ENCODE measurements at places on chromosomes 7 and 10. TPM values are rescaled to one million over a fixed set of nuclear protein-coding genes. Genes with fewer than 3 reads are reported as not detected.

ABCF2 gene
- total RNA-seq = 14.1 TPM

HTR5A gene
- not detected for total RNA-seq

DUSP5 gene
- 8.5 TPM for total RNA-seq

DNA sequence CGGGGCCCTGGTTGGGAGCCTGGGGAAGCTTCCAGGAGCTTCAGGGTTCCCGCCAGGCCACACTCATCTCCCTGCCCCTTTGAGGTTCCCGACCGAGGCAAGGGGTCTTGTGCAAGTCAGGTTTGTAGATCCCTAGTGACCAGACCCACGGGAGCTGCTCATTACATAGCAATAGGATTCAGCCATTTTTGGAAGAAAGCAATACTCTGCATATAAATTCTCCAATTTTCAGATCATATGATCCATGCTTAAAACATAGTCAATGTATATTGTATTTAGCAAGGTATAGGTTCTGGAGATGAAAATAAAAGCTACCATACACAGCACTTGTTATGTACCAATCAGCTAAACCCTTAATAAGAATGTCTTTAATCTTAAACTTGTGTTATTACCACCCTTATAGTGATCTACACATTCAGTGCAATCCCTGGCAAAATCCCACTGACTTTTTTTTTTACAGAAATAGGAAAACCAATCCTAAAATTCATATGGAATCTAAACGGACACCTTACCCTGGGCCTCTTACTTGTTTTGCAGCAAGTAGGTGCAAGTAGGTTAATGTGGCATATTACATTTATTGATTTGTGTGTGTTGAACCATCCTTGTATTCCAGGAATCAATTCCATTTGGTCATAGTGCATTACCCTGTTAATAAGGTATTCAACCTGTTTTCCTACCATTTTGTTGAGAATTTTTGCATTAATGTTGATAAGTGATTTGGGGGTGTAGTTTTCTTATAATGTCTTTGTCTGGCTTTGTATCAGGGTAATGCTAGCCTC, 13.8 kb upstream of the FKBP9 start:
- no peak for DNase-seq

DNA sequence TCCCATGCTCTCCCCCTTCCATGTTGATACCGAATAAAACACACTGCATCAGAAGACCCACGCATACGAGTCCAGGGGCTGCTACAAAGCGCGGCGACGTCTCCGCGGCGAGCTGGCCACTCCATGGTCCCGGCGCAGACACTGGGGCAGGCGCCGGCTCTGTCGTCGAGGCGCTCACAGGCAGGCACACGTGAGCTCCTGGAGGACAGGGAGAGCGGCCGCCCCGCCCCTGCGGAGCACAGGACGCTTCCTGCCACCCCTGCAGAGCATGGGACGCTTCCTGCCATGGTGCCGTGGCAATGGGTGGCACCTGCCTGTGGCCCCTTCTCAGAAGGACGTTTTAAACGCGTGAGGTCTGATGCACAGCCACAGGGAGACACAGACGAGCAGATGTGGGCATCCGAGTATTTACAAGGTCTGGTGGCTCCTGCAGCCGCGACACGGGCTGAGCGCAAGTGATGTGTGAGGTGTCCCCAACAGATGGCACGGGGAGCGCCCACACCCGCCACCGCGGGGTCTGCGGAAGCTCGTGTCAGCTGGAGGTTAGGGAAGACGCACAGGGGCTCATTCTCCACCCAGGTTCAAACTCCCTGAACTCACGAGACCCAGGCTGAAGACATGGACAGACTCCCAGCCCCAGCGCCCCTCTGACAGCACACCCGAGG, 21.4 kb upstream of the GPR146 start:
- DNase-seq = no peak

DNA sequence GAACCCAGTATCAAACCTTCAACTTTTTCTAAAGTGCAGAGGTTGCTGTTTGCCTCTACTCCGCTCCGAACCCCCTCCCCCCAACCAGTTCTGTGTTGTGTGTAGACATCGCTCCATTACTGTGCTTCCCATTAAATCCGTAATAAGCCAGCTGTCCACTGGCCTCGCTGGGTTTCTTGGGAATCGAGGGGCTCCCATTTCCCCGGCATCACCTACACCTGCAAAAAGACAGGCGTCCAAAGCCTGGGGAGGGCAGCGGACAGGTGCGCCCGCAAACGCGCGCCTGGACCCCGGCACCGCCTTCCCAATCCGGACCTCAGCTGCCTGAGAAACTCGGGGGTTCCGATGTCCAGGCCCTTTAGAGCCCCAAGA, 631 bp downstream of the RTKN2 start:
- DNase-seq = no peak

DNA sequence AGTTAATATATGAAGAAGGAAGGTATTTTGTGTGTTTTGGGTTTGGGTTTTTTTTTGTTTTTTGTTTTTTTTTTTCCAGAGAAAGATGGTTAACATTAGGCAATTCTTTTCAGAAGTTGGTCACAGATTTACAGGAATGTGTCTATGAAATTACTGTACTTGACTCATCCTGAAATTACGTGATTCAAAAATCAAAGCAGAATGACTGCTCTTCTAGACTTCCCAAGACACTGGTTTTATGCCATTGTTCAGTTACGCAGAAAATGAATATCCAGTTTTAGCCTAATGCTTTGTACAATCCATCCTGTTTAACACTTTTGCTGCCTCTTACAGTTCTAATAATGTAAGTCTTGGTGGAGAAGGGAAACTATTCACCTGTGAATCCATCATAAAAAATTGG, 39.7 kb upstream of the CELF2 start:
- no peak for DNase-seq

Data from urinary bladder (tissue), 4 donors.